ENCODE measurements at places on chromosomes 4 and X.
A peak's percentile ranks its signal among the peaks of the same experiment; 100 is the strongest.

DNA sequence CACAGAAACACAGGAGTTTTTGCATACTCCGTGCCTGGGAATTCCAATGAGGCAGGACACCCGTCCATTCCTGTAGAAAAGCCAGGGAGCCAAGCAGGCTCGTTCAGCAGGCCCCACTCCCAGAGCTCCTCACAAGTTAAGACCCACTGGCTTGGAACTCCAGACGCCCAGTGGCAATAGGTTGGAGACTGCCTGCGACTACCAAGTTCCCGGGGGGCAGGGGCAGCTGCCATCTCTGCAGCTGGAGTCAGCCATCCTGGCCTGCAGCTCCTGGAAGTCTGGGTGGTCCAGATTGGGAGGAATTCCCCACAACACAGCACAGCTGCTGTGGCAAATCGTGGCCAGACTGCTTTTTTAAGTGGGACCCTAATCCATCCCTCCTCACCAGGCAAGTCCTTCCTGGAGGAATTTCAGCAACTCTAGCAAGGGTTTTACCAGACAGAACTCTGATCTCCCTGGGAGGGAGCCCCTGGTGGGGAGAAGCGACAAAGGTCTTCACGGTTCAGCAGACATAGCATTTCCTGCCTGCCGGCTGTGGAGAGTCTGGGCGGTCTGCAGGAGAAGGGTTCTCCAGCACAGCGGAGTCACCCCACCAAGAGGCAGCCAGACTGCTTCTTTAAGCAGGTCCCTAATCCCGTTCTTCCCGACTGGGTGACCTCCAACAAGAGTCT is 231.9 kb downstream of the STPG2 start:
- DNase-seq: no peak

- no peak for DNase-seq
These were observed 93.6 kb downstream of the AFF2 start for GRCh38 chrX:148593987-148594386.

DNA sequence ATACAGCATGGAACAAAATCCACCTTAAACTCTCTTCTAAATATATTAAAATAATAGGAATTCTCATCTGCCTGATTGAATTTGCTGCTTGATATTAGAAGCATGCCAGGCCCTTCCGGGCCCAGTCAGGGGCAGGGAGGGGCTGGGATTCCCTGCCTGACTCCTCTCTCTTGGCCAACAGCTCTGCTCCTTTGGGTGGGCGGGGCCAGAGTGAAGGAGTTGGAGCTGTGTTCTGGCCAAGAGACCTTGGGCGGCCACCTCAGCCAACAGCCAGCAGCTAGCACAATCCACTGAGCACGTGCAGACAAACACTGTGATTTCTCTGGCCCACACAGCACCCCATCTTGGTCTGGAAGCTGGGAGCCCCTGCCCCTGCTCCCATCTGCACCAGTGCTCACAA is 140.3 kb downstream of the PJA1 start:
- peak; percentile 49 for DNase-seq

DNA sequence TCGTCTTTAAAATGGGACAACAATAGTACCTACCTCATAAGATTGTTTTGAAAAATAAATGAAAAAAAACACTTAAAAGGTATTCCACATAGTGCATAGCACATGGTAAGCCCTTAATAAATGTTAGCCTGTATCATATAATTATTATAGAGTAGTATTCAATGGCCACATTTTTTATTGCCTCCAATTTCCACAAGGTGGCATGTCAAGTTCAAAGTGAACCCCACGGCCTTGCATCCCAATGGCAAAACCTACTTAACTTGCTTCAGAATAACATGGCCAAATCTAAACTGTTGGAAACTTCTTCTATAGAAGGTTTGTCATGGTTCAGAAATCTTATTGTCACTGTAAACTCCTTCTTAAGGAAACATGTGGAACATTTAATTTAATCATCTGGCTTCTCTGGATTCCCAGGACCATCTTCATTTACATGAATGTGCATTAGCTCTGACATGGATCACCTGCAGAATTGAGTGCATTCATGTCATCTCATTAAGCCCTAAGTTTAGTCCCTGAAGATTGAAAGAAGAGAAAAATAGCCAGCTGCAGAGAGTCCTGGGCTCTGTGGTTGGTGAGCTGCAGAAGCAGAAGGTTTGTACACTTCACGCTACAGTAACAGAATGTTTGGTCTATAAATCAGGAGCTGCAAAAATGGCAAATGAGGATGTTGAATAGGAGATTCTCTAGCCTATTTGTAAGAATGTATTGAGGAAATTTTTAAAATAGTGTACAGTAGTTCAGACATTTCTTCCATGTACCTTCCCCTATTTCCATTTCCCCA is 61.0 kb downstream of the ANXA3 start:
- peak; percentile 65 for DNase-seq

DNA sequence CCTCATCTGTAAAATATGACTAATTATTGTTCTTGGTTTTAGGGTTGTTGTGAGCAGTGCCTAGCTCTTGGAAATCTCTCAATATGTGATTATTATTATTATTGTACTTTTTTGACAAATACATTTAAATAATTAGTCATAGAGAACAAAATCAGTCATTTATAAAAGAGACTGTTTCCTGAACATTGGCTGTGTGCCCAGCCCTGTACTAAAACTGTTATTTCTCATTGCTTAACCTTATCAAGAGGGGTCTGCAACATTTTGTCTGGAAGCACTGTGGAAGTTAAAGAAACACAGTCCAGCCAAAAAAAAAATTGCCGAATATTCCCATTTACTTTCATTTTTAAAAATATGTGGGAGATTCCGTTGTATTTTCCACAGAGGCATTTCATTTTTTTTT is 989.2 kb upstream of the SLIT2 start:
- DNase-seq: peak; percentile 3

GRCh38 chr4:128376958-128377357 is 89.3 kb upstream of the PGRMC2 start:
- no peak for DNase-seq

DNA sequence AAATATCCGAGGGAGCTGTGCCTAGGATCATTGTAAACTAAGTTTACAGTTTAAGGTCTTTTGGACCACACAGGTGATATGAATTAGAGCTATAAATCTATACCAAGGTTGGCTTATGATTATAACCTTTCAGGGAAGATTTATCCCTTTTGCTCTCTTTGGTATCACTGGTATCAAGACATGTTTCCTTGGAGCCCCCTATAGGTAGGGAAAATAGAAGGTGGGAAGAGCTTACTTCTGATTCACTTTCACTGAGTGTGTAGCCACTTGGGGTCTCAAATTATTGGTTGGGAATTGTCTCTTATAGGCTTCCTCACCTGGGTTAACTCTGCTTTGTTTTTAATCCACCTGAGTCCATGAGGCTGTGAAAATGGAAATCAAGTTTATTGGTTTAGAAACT is 262.1 kb upstream of the NR3C2 start:
- DNase-seq: no peak

- no peak for DNase-seq
These were observed 59.9 kb downstream of the CPZ start for GRCh38 chr4:8652181-8653078.

GRCh38 chr4:140789759-140790158 is 33.6 kb upstream of the TBC1D9 start:
- peak; percentile 53 for DNase-seq

- peak; percentile 81 for DNase-seq
These were observed 418.6 kb upstream of the DIPK2B start for GRCh38 chrX:45619290-45619689.

- no peak for DNase-seq
These were observed 1.1 kb downstream of the TMEM131L start for GRCh38 chr4:153466949-153467896.

DNA sequence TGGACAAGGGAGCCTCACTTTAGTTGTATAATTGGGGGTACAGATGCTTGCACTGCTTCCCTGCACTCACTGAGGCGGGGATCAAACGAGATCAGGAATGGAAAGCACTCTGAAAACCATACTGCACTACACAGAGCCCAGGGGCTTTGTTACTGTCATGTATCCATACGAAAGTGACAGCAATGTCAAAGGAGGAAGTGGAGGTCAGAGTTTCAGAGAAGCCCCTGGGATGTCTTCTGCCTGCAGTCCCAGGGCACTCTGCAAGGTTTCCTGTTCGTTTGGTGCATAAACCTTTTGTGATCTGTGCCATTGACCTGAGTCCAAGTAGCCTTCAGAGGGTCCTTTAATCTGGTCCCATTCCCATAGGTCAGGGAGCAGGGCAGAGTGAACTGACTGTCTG is 31.2 kb downstream of the RNF175 start:
- no peak for DNase-seq

- DNase-seq: no peak
These were observed 738.3 kb downstream of the STPG2 start for GRCh38 chr4:97404876-97405523.

- DNase-seq: no peak
These were observed 76.2 kb upstream of the SCOC start for GRCh38 chr4:140297221-140297570.

- no peak for DNase-seq
These were observed 53.4 kb downstream of the CASP6 start for GRCh38 chr4:109649872-109650271.

- DNase-seq: no peak
These were observed 6.8 kb upstream of the SHOX start for GRCh38 chrX:623599-624315.

GRCh38 chr4:95676190-95676589 is 127.4 kb upstream of the UNC5C start:
- DNase-seq: no peak

GRCh38 chrX:46263494-46263893 is 281.7 kb downstream of the ZNF674 start:
- DNase-seq: no peak

DNA sequence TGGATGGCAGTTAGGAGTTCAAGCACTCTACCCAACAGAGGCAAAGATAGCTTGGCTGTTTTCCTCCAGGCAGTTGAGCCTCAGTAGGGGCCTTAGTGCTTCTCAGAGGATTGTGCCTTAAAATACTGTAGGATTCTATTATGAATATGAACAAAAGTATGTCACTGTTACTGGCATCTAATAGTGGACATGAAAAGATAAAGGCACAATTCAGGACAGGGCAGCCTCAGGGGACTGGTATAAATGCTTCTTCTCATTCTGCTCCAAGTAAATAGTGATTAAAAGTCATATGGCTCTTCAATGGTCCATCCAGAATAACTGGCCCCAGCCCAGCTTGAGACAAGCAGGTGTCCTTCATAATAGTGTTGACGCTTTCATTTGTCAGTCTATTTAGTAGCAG is 17.7 kb downstream of the COL4A6 start:
- no peak for DNase-seq

DNA sequence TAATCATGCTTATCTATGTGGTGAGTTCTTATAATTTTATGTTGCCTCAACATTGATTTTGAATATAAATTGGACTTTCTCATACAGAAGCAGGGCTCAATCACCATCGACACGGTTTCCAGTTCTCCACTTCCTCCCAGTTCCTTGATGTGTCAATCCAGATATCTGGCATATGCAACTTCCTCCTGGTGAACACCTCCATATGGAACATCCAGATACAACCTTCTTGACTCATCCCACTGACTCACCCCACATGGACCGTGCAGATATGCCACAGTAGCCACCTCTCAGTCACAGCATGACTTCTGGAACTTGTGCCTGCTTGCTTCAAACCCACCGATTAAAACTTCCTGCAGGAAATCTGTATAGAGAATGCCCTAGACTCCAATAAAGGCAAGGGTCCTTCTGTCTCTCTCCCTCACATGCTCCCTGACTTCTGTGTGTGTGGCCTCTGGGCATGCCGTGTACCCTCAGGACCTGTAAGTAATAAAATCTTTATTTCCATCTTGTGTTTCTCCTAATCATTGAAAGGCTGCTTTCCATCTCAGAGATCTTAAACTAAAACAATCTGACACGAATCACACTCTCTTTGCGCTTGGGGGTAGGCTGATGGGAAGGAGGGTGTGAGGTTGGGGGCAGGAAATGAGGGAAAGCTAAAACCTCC is 67.0 kb downstream of the HTRA3 start:
- DNase-seq: peak; percentile 71

DNA sequence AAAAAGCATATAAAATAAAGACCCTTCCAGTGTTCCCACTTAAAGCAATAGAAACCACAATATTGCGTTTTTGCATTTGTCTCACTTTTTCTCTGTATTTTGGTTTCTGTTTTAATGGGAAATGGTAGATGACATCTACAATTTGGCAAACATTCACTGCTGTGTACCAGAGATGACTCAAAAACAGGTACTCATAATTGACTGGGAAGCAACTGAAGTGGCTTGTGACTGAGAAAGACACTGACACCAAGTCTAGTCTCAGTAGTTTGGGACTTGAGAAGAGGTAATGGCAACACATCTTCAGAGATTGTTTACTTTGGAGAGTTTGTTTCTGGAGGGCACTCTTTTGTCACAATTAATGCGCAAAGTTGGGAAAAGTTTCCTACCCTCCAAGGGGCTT is 42.0 kb downstream of the AREG start:
- DNase-seq: no peak

GRCh38 chr4:70927502-70928137 is 25.5 kb downstream of the MOB1B start:
- DNase-seq: no peak

DNA sequence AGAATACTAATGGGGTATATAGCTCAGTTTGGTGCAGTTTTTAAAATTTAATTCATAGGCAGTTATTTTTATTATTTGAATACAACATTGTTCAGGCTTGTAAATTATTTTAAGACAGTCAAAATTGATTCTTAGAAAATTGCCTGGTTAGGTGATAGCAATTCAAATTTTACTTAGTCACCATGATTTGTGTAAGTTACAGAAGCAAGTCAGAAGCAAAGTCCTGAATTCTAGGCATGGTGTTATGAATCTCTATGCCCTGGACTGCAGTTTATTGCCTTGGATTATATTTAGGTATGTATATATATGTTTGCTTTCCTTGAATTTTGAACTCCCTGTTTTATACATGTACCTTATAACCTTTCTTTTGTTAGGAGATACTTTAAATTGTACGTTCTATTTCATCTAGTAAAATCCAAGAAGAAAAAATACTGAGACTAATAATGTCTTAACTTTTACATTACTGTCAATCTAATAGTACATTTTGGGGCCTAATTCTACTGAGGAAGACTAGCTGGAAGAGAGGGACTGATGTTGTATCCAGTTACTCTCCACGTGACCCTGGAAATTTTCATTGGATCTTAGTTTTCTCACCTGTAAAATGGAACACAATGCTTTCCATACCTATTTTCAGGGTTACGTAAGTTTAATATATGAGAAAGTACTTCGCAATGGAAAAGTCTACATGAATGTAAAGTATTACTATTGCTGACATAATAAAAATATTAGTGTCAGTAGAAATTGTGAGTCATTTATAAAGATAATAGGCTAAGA is 25.1 kb downstream of the RAPGEF2 start:
- no peak for DNase-seq

DNA sequence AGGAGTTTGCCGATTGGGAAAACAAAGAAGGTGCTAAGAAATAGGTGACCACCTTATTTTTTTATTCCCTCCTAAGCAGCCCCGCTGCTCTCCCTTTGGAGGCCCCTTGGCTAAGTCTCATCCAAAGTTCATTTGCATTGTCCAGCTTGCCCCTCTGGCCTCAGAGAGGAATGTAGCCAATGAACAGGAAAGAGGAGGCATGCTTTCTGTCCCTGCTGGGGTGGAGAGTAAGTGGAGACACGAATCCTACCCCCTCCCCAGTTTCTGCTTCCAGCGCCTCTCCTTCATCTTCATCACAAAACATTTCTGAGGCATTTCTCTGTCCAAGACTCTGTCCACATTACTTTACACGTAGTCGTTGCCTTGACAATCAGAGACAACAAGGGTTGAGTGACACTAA is 38.7 kb downstream of the NLGN3 start:
- DNase-seq: no peak

Measured in fibroblast of skin of right biceps (primary cell).